ENCODE measurements at places on chromosomes 12 and 14.

DNA sequence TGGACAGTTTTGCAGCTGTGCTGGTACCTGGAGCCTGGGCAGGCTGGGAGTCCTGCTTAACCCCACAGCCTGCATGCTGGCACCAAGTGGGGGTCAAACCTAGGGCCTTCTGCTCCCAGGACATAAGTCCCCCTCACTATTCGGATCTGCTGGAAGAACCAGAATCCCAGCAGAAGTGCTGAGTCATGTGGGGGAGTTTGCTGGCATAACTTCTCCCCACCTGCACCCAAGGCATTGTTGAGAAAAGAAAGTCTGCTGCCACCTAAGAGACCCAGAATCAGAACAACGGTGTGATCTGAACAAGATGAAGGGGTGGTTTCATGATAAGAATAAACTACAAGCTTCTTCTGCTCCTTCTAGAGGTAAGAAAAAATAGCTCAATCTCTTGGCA lies 102.7 kb downstream of the RBM19 start:
- no peak for DNase-seq

- no peak for DNase-seq
These were observed 29.7 kb downstream of the MGAT4C start for GRCh38 chr12:86226481-86226880.

GRCh38 chr14:90235179-90235976 lies 21.0 kb upstream of the PSMC1 start:
- DNase-seq, result peak; percentile 50

DNA sequence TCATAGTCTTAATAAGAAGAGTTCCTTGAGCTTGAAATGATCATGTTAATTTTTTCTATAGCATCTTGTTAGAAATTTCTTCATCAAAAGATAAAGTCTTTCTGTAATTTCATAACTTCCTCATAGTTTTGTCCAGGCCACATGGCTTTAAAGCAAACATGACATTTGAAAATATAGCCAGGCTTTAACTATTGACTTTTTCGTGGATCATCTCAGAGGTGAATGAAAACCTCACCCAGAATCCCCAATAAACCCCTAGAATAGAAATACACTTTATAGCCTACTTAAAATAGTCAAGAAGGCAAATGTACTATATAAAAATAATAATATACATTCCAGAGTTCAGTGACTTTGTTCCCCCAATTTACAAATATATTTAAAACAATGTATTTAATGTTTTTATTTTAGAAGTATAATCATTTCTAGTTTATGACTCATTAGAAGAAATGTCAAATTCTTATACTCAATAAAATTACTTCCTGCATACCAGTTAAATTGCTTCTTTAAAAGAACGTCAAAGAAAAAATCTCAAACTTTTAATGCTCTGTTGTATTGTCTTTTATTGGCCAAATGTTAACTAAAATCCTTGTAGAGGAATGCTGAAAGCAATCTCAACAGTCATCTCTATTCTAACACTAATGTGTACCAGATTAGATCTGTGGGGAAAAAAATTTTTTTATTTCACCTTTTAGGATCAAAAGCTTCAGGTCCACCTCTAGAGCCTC lies 21.6 kb downstream of the EXOC5 start:
- no peak for DNase-seq

DNA sequence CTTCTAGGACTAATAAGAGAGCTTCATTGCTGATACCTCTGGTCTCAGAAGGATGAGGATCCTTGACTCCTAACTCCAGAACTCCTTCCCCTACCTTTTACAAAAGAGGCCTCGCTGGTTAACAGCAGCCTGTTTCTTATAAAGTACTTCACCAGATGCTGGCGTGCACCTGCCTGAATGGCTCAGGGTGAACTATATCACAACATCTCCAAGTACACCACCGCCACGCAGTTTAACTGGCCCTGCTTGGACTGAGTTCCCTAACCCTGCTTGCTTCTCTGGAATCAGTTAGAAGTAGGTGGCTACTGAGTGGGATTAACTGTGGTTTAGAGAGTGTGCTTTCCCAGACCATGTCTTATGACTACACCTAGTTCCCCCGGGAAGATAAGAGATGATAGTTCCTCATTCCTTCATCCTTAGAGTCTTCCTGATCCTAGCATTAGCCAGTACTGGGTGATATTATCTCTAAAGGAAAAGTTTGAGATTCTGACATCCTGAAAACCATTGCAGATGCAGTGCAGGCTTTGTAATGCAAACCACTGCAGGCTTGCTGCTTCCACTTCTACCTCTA lies 3.0 kb downstream of the FOXJ2 start:
- DNase-seq, result no peak

DNA sequence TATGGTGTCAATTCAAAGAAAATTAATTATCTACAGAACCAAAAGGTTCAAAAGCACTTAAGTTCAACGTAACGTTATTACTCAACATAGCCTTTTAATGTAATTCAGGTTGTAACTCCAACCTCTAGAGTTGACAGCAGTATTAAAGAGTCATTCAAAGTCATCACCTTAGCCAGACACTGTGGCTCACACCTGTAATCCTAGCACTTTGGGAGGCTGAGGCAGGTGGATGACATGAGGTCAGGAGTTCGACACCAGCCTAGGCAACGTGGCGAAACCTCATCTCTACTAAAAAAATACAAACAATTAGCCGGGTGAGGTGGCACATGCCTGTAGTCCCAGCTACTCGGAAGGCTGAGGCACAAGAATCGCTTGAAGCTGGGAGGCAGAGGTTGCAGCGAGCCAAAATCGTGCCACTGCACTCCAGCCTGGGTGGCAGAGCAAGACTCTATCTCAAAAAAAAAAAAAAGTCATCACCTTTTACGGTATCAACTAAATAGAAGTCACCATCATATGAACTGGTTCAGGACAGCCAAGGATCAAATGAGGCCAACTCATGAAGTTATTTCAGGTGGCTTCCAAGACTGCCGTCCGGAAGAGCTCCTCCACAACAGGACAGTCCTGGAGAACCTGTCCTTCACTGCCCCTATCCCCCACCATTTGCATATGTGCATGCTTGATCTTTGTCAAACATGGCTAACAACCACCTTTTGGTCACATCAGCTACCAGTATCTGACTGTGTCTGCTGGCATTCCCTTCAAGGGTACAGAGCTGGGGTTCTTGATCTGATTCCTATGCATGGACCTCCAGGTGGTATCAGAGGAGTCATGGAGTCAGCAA lies 4.2 kb downstream of the PPTC7 start:
- DNase-seq, result no peak

DNA sequence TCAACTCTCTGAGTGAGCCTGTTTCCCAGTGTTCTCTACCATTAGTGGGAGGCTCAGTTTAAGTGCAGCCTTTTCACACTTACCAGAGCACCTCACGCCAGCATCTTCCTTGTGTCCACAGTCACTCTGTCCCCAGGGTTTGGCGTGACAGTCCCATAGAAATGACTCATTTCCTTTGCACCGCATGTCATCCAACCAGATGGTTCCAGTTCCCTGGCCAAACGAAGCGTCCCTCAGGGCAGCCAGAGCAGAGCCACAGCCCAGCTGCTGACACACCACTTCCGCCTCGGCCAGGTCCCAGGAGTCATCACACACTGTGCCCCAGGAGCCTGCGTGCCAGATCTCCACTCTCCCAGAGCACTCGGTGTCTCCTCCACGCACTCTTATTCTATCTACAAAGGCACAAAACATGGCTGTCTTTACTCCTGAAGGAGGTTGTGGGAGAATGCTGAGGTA lies 65.4 kb downstream of the ACSM4 start:
- no peak for DNase-seq

GRCh38 chr12:110776410-110776809 lies 33.7 kb upstream of the PPP1CC start:
- no peak for DNase-seq

DNA sequence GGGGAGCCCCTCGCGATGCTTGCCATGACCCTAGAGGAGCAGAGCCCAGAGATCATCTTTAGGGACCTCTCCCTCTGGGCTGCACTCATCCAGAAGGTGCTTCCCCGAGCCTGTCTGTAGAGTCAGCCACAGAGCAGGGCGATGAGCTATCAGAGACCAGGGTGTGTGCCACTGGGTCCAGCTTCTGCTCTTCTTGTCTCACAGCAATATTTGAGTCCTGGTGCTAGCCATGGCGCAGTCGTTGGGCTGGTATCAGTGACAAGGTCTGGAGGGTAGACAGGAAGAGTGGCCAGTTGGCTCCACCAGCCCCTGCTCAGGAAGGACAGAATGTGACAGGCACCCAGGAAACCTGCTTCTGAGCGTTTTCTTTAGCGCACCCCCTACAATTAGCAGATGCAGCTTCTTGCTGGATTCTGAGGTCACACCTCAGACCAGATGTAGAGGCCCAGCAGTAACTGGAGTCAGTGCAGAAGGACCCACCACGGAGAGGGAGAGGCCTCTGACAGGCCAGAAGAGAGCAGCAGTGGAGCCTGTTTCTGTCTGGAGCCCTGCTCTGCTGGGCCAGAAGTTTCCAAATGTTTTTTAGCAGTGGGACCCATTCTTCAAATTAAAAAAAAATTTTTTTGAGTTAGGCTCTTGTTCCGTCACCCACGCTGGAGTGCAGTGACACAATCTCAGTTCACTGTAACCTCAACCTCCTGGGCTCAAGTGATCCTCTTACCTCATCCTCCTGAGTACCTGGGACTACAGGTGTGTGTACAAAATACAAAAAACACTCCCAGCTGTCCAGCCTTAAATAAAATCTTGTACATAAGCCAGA lies 23.7 kb downstream of the ANKRD9 start:
- DNase-seq, result no peak

DNA sequence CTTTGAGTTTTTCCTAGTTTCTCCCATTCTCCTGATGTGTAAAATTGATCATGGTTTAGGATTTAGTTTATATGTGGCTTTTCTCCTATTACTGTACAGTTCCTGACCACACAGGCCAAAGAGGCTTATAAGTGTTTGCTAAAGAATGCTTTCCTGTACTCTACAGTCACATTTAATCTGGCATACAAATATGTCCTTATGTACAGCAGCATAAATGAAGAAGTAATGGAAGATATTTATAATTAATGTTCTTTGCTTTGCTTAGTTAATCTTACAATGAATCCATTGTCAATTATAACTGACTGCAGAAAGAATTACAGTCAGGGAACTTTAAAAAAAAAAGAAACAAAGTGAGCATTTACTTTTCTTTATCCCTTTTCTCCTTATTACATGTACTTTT lies 293.9 kb downstream of the KCNC2 start:
- DNase-seq, result no peak

DNA sequence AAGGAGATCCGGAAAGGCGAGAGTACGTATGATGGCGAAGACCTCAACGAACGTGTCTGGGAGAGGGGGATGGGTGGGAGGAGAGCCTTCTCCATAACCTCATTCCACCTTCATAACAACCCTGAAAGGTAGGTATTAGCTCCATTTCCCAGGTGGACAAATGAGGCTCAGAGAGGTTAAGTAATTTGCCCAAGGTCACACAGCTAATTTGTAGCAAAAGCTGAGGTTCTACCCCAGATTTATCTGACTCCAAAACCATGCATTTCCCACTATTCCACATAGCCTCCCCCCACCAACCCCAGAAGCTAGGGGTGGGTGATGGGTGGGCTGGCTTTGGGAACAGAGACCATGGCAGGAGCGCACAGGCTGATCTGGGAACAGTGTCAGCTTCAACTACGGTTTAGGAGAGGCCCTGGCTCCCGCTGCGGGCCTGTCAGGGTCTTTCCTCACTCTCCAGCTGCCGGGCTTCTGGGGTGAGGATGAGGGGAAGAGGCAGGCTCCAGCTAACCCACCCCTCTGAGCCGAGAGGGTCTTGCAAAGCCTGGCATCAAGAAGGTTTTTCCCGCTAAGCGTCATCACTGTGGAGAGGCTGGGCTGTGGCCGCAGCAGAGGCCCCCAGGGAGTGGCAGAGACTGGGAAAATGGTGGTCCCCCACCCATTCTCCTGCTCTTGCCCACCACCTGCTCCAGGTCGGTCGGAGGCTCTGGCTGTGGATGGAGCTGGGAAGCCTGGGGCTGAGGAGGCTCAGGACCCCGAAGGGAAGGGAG lies 8.9 kb downstream of the CHGA start:
- DNase-seq, result no peak

DNA sequence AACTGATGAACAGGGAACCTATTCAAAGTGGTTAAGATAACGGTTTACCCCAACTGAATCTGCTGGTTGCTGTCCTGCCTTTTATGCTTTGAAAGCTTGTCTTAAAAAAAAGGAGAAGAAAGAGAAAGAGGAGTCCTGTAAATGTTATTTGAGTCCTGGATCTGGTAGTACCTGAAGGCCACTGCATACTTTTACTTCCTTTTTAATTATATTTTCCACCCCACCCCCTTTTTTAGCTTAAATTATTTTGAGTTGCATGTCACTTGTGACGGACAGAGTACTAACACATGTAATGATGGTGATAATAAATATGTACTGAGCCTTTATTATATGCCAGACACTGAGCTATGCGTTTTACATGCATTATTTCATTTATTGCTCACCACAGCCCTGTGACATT lies 2.5 kb upstream of the AMIGO2 start:
- no peak for DNase-seq

DNA sequence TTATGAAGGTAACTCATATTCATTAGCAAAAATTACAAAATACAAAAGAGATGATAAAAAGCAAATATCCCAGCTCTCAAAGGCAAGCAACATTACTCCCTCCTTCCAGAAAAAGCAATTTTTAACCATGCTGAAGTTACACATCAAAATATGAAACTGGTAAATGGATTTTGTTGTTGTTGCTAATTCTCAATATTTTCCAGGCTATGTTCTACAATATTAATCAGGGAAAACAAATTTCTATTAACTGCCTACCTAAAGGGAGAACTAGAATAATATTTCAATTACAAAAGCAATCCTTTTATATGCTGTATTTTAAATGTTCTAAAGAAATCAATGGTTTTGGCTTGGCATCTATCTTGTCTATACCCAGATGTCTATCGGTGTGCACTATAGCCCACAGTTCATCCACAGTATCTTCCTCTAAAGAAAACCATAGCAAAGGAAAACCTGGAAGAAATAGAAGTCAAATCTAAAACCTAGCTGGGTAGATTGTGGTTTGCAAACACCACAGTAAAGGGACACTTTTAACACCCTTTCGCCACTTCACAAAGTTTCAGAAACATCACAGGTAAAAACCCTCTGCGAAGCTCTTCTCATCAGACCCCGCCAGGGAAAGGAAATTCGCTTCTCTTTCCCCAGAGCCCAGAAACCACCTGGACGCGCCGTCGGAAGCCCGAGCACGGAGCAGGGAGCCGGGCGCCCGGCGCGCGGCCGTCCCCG lies 32.0 kb downstream of the TC2N start:
- DNase-seq, result no peak

DNA sequence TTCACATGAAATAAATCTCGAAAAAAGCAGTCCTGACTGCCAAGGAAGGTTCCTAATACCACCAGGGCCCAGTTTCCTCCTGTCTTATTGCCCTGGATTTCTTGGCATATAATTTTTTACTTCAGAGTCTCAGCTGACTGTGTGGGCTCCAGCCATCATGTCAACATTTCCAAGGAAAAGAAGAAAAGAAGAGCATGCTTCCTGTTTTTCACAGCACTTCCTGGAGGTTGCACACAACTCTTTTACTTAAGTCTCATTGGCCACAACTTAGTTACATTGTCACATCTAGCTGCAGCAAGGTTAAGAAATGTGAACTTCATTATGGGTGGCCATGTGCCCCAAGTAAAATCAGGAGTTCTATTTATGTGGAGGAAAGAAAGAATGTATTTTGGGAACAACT lies 24.3 kb downstream of the DACT1 start:
- DNase-seq, result no peak

All from HuH-7 (cell line).